Melanocyte of skin (primary cell): ENCODE measurements at places on chromosomes 13 and 19. TPM values are rescaled to one million over a fixed set of nuclear protein-coding genes. Genes with fewer than 3 reads are reported as not detected.

SAMD1 gene
- total RNA-seq: 16.3 and 16.5 TPM in 2 replicates

GAPDHS gene
- 5.9 and 71.2 TPM in 2 replicates for total RNA-seq

VAV1 gene
- total RNA-seq: not detected in 2 replicates

VSTM1 gene
- total RNA-seq: not detected in 2 replicates

BEST2 gene
- total RNA-seq: not detected in 2 replicates

MRI1 gene
- total RNA-seq: 37.6 and 48.7 TPM in 2 replicates

MCEMP1 gene
- total RNA-seq: not detected in 2 replicates

ZBTB45 gene
- 7.6 TPM in 2 replicates for total RNA-seq
